Left ventricle myocardium inferior (tissue), 1 donor: ENCODE measurements at places on chromosomes 11 and 22. TPM values are rescaled to one million over a fixed set of nuclear protein-coding genes. Genes with fewer than 3 reads are reported as not detected.

The ACRV1 gene
- total RNA-seq, result not detected

DNA sequence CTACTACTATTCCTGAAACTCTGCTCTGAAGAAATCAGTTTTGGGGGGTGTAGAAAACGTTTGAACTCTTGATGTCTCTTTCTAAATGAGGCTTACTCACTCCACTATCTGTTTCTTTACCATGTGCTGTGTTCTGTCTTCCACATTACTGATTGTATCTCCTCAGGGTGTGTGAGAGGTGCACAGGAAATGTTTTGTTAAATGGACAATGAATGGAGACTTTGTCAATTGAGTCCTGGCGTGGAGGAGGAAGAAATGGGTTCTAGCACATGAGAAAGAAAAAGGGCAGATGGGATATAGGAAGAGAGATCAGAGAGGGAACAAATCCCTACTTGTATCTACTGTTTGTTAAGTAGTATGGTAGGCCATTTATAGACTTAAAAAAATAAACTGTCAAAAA, 577.1 kb upstream of the CCDC90B start:
- H3K4me1 ChIP-seq, result no peaks in the 10 kb centered on the region
- no peak overlapping the region for H3K4me3 ChIP-seq
- H3K27me3 ChIP-seq, result no peaks in the 10 kb centered on the region

The CALCA gene
- total RNA-seq, result not detected

- no peak for DNase-seq
- no peaks in the 10 kb centered on the region for H3K27me3 ChIP-seq
- peaks cover 22% of the 10 kb centered on the region for H3K36me3 ChIP-seq
Measured at GRCh38 chr22:36223504-36223903, 15.8 kb downstream of the APOL2 start.

The MS4A7 gene
- total RNA-seq, result 13.1 TPM

DNA sequence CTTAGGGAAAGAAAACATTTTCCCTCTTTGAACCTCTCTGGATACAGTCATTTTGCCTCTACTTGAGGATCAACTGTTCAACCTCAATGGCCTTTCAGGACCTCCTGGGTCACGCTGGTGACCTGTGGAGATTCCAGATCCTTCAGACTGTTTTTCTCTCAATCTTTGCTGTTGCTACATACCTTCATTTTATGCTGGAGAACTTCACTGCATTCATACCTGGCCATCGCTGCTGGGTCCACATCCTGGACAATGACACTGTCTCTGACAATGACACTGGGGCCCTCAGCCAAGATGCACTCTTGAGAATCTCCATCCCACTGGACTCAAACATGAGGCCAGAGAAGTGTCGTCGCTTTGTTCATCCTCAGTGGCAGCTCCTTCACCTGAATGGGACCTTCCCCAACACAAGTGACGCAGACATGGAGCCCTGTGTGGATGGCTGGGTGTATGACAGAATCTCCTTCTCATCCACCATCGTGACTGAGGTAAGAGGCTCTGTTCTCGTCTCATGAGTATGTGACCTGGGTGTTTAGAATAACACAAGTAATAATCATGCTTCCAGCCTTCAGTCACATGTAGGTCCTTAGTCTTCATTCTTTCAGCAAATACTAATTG, 495 bp downstream of the SLC22A9 start:
- no peaks in the 10 kb centered on the region for H3K4me1 ChIP-seq
